ENCODE measurements at places on chromosomes 5 and 9.

DNA sequence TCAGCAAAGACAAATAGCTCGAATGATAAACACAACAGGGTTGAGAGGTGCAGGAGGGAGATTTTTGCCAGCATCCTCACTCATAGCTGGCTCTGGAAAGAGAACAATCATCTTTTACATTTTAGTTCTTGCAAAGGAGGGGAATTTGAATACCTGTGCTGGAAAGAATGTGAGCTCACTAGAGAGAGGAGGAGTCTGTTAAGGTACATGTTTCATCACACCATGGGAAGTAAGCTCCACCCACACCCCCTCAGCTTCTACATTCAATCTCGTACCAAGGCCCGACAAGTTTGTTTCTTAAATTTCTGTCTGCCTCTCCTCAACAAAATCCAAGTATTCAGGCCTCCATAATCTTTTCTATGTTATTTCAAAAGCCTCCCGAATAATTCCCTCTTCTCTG, 254.6 kb downstream of the BRINP1 start:
- H3K27me3 ChIP-seq: no peaks in the 10 kb centered on the region
- no peak overlapping the region for H3K27ac ChIP-seq
- no peak for DNase-seq
- H3K4me1 ChIP-seq: no peaks in the 10 kb centered on the region
- no peaks in the 10 kb centered on the region for H3K36me3 ChIP-seq

- peaks cover 39% of the 10 kb centered on the region for H3K27me3 ChIP-seq
- peaks cover 6% of the 10 kb centered on the region for H3K36me3 ChIP-seq
These were observed at the start of gene CTNND2 for GRCh38 chr5:11904265-11904906. Gene CTNND2 (minus strand): TSS chr5:11904446. CDS start chr5:11903853, 593 bp downstream.

- H3K36me3 ChIP-seq: no peaks in the 10 kb centered on the region
- no peak overlapping the region for H3K4me3 ChIP-seq
- no peaks in the 10 kb centered on the region for H3K4me1 ChIP-seq
- DNase-seq: no peak
These were observed 104.4 kb upstream of the FCN2 start for GRCh38 chr9:134776080-134776796.

- DNase-seq: no peak
- no peaks in the 10 kb centered on the region for H3K4me1 ChIP-seq
- no peaks in the 10 kb centered on the region for H3K27me3 ChIP-seq
- no peaks in the 10 kb centered on the region for H3K36me3 ChIP-seq
- no peak overlapping the region for H3K27ac ChIP-seq
These were observed 59.1 kb upstream of the FBN2 start for GRCh38 chr5:128597156-128597555.

GRCh38 chr9:5851445-5851844, 18.5 kb upstream of the ERMP1 start:
- no peak overlapping the region for H3K4me3 ChIP-seq
- H3K27me3 ChIP-seq: no peaks in the 10 kb centered on the region
- H3K36me3 ChIP-seq: peaks cover 6% of the 10 kb centered on the region
- H3K27ac ChIP-seq: peak overlapping the region; percentile 17
- no peak for DNase-seq
- peaks cover 21% of the 10 kb centered on the region for H3K4me1 ChIP-seq

- no peak overlapping the region for H3K4me3 ChIP-seq
- no peak overlapping the region for H3K27ac ChIP-seq
- no peaks in the 10 kb centered on the region for H3K27me3 ChIP-seq
- no peak for DNase-seq
These were observed 86.6 kb downstream of the MAMDC2 start for GRCh38 chr9:70130266-70130665.

DNA sequence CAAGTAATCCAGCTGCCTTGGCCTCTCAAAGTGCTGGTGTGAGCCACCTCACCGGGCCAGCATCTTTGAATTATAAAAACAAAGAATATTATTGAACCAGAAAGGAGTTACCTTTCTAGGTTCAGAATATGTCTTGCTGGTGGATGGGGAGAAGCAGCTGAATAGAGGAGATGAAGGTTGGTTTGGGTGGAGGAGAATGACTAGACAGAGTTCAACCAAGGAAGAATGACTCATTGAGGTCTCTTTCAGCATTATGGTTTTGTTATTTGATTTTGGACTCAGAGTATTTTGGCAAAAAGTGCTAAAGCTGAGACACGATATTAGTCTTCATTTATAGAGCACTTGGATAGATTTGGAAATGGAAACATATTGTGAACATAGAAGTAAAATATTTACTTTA, 75.2 kb upstream of the MPDZ start:
- no peaks in the 10 kb centered on the region for H3K4me1 ChIP-seq
- H3K36me3 ChIP-seq: no peaks in the 10 kb centered on the region
- DNase-seq: no peak
- no peak overlapping the region for H3K27ac ChIP-seq
- no peaks in the 10 kb centered on the region for H3K27me3 ChIP-seq

GRCh38 chr9:23823269-23823668, 2.8 kb downstream of the ELAVL2 start:
- H3K27ac ChIP-seq: no peak overlapping the region
- peaks cover 32% of the 10 kb centered on the region for H3K27me3 ChIP-seq
- H3K4me1 ChIP-seq: no peaks in the 10 kb centered on the region
- H3K4me3 ChIP-seq: no peak overlapping the region
- DNase-seq: no peak
- H3K36me3 ChIP-seq: peaks cover 3% of the 10 kb centered on the region

- no peaks in the 10 kb centered on the region for H3K36me3 ChIP-seq
- no peak for DNase-seq
- peaks cover 1% of the 10 kb centered on the region for H3K27me3 ChIP-seq
- H3K4me1 ChIP-seq: peaks cover 2% of the 10 kb centered on the region
These were observed 228.6 kb downstream of the SLF1 start for GRCh38 chr5:94847019-94847418.

GRCh38 chr9:92760070-92760469, 4.6 kb downstream of the BICD2 start:
- peaks cover 50% of the 10 kb centered on the region for H3K4me1 ChIP-seq
- H3K27ac ChIP-seq: no peak overlapping the region
- no peak overlapping the region for H3K4me3 ChIP-seq
- H3K36me3 ChIP-seq: peaks cover 7% of the 10 kb centered on the region
- no peak for DNase-seq
